Heart right ventricle (tissue), 16 donors: ENCODE measurements at places on chromosomes 2 and 18. TPM values are rescaled to one million over a fixed set of nuclear protein-coding genes. Genes with fewer than 3 reads are reported as not detected.
A peak's percentile ranks its signal among the peaks of the same experiment; 100 is the strongest.

DNA sequence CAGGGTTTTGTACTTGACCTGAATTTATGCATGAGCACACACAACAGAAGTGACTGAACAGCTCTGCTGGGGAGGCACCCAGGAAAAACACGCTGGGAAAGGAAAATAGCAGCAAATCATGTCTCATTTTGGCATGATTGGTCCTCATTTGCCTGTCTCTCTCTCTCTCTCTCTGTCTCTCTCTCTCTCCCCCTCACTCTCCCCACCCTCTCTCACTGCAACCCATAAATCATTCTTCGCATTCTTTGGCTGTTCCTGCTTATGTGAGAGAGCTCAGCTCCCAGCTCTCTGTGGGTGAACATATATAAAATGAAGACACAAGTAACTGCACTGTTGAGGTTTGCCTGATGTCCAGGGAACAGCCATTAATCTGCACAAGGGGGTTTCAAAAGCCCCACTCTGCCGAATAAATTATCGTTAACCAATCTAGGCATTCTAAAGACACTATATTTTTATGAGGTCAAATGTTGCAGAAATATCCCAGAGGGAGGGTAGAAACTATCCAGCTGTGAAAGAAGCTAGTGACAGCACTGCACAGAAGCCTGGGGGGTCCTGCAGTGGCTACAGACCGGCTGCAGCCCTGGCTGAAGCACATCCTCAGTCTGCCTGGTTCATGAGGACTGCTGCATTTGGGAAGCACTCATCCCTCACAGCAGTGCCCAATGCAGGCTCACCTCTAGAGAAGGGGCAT is 260.3 kb downstream of the AFF3 start:
- no peak overlapping the region for H3K27ac ChIP-seq
- no peaks in the 10 kb centered on the region for H3K27me3 ChIP-seq
- DNase-seq, result no peak
- peaks cover 26% of the 10 kb centered on the region for H3K4me1 ChIP-seq
- no peak overlapping the region for H3K4me3 ChIP-seq

DNA sequence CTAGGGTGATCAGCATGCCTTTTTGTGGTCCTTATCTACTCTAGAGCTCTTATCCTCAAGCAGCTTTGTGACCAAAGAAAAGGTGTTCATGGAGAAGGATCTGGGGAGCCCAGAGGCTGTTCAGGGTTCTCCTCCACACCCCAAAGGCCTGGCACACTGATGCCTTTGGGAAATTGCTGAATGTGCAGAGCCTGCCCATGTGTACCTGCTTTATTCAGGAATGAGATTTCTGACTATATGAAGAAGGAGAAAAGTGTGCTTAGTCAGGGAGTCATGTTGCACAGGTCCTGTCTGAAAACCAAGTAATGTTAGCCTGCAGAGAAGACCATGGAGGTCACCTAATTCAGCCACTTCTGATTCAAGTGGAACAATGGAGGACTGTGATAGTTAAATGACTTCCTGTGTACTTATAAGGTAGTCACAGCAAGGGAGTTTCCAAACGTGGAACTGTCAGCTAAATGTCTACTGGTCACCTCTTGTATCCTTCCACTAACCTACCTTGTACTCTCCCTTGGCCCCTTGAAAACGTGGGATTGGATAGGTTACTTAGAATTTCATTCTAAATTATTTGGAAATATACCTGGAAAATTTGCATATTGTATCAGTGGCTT is 81.3 kb downstream of the LIMS1 start:
- peaks cover 19% of the 10 kb centered on the region for H3K4me1 ChIP-seq
- no peak overlapping the region for H3K27ac ChIP-seq
- no peaks in the 10 kb centered on the region for H3K36me3 ChIP-seq

GRCh38 chr2:194714541-194714940 is 942.5 kb upstream of the SLC39A10 start:
- H3K27ac ChIP-seq, result no peak overlapping the region
- no peak overlapping the region for H3K4me3 ChIP-seq
- no peaks in the 10 kb centered on the region for H3K36me3 ChIP-seq
- DNase-seq, result no peak

GRCh38 chr2:120391911-120392665 is 46.2 kb downstream of the INHBB start:
- H3K4me1 ChIP-seq, result no peaks in the 10 kb centered on the region
- H3K4me3 ChIP-seq, result no peak overlapping the region
- peaks cover 56% of the 10 kb centered on the region for H3K27me3 ChIP-seq
- DNase-seq, result no peak

GRCh38 chr2:107633580-107634147 is 193.0 kb upstream of the RGPD4 start:
- no peak for DNase-seq
- H3K27me3 ChIP-seq, result no peaks in the 10 kb centered on the region
- no peak overlapping the region for H3K27ac ChIP-seq
- H3K4me1 ChIP-seq, result no peaks in the 10 kb centered on the region

- H3K4me3 ChIP-seq, result no peak overlapping the region
- DNase-seq, result no peak
- no peaks in the 10 kb centered on the region for H3K4me1 ChIP-seq
- H3K27me3 ChIP-seq, result no peaks in the 10 kb centered on the region
Measured at GRCh38 chr18:49517483-49517882, 30.4 kb upstream of the C18orf32 start.

DNA sequence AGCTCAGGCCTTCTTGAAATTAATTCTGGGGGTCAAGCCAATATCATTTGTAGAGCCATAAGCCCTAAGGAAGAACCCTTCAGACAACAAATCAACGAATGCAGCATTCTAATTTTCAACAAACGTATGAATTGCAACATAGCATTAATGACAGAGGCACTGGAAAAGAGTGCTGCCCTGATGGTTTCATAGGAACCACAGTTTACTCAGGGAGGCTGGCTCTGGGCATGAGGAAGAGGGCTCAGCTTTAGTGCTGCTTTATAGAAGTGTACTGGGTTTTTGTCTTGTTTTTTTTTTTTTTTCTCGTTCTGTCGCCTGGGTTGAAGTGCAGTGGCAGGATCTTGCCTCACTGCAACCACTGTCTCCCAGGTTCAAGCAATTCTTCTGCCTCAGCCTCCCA is 36.1 kb upstream of the CAB39 start:
- no peaks in the 10 kb centered on the region for H3K36me3 ChIP-seq
- H3K4me1 ChIP-seq, result no peaks in the 10 kb centered on the region

- H3K4me3 ChIP-seq, result no peak overlapping the region
- H3K36me3 ChIP-seq, result no peaks in the 10 kb centered on the region
- H3K27ac ChIP-seq, result no peak overlapping the region
- H3K27me3 ChIP-seq, result no peaks in the 10 kb centered on the region
Measured at GRCh38 chr2:121266543-121267106, 18.4 kb downstream of the TFCP2L1 start.

- DNase-seq, result no peak
- no peaks in the 10 kb centered on the region for H3K36me3 ChIP-seq
- no peaks in the 10 kb centered on the region for H3K4me1 ChIP-seq
- no peaks in the 10 kb centered on the region for H3K27me3 ChIP-seq
Measured at GRCh38 chr18:50898919-50899318, 20.0 kb downstream of the ME2 start.

GRCh38 chr18:8945514-8945913 is 157.0 kb upstream of the NDUFV2 start:
- no peak overlapping the region for H3K27ac ChIP-seq
- no peak for DNase-seq
- H3K27me3 ChIP-seq, result no peaks in the 10 kb centered on the region

- H3K27ac ChIP-seq, result no peak overlapping the region
- no peaks in the 10 kb centered on the region for H3K36me3 ChIP-seq
- H3K27me3 ChIP-seq, result no peaks in the 10 kb centered on the region
Measured at GRCh38 chr2:100612388-100613000, 49.7 kb downstream of the PDCL3 start.

DNA sequence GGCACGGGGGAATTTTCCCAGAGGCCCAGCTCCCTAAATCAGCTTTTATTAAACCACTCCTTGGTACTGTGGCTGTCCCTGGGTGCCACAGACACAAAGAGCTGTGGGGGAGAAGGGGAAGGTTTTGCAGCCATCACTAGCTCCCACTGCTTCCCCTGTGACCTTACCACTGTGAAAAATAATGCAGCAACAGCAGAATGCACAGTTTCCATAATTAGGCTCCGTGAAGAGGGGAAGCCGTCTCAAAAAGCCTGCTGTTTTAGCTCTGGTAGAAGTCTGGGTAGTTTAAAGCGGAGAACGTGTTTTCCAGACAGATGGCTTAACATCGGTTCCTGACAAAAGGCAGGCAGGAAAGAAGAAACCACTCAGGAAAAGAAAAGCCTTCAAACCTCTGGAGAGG is 27.5 kb upstream of the CAB39 start:
- peaks cover 4% of the 10 kb centered on the region for H3K4me1 ChIP-seq
- no peak overlapping the region for H3K27ac ChIP-seq
- H3K36me3 ChIP-seq, result no peaks in the 10 kb centered on the region
- H3K4me3 ChIP-seq, result no peak overlapping the region
- peaks cover 5% of the 10 kb centered on the region for H3K27me3 ChIP-seq

GRCh38 chr2:146952696-146953095 is 892.1 kb upstream of the ACVR2A start:
- DNase-seq, result no peak
- H3K36me3 ChIP-seq, result no peaks in the 10 kb centered on the region
- H3K27ac ChIP-seq, result no peak overlapping the region
- no peaks in the 10 kb centered on the region for H3K27me3 ChIP-seq

DNA sequence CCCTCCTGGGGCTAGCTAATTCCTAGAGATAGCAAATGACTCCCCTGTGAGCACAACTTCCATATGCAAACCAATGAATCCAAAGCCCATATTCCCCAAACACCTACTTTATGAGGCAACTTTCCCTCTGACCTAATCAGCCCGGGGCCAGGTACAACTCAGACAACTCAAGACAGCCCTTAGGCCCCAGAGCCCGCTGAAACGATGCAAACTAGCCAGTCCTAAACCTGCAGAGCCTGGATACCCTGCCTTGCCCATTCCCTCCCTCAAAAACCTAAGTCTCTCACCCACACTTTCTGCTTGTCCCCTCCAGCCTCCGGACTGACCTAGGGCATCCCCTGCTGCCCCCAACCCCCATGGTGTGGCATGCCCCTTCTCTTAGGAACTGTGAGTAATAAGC is 142.8 kb downstream of the ACTR3 start:
- no peaks in the 10 kb centered on the region for H3K27me3 ChIP-seq
- no peak overlapping the region for H3K27ac ChIP-seq
- no peaks in the 10 kb centered on the region for H3K36me3 ChIP-seq
- H3K4me1 ChIP-seq, result no peaks in the 10 kb centered on the region
- no peak for DNase-seq
- no peak overlapping the region for H3K4me3 ChIP-seq

DNA sequence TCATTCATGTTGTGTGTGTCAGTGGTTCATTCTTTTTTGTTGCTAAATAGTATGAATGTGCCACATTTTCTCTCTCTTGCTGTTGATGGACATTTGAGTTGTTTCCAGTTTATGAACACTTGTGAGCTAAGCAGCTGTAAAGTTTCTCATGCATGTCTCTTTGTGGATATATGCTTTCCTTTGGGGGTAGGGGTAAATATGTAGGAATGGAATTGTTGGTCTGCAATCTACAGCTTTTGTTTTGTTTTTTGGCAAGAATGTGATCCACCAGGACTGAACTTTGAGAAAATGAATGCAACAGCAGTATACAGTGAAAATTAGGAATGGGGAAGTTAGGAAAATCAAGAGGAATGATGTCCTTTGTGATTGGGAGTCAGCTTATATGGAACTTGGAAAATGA is 226.3 kb downstream of the CDCA7 start:
- no peaks in the 10 kb centered on the region for H3K36me3 ChIP-seq
- DNase-seq, result no peak
- H3K4me1 ChIP-seq, result no peaks in the 10 kb centered on the region
- H3K4me3 ChIP-seq, result no peak overlapping the region
- H3K27me3 ChIP-seq, result no peaks in the 10 kb centered on the region
- no peak overlapping the region for H3K27ac ChIP-seq

DNA sequence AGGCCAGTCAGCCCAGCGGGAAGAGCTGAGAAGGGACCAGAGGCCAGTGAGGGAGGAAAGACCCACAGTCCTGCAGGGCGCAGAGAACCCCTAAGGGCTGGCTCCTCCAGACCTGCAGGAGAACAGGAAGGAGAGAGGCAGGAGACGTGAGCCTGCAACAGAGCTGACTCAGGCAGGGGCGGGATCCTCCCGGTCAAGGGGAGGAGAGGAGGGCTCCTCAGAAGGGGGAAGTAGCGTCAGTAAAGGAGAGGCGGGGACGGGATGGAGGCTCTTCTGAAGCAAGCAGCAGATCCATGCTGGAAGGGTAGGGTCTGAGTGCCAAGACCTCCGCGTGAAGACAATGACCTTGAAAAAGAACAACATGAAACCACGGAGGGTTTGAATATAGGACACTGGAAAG is 50.8 kb downstream of the TRABD2A start:
- H3K4me3 ChIP-seq, result no peak overlapping the region
- H3K27me3 ChIP-seq, result no peaks in the 10 kb centered on the region
- no peaks in the 10 kb centered on the region for H3K36me3 ChIP-seq
- no peak overlapping the region for H3K27ac ChIP-seq
- no peaks in the 10 kb centered on the region for H3K4me1 ChIP-seq

- no peak overlapping the region for H3K4me3 ChIP-seq
- no peak for DNase-seq
- H3K27ac ChIP-seq, result no peak overlapping the region
- H3K4me1 ChIP-seq, result no peaks in the 10 kb centered on the region
- no peaks in the 10 kb centered on the region for H3K27me3 ChIP-seq
- no peaks in the 10 kb centered on the region for H3K36me3 ChIP-seq
Measured at GRCh38 chr2:72942881-72943418, 25.6 kb downstream of the EMX1 start.

DNA sequence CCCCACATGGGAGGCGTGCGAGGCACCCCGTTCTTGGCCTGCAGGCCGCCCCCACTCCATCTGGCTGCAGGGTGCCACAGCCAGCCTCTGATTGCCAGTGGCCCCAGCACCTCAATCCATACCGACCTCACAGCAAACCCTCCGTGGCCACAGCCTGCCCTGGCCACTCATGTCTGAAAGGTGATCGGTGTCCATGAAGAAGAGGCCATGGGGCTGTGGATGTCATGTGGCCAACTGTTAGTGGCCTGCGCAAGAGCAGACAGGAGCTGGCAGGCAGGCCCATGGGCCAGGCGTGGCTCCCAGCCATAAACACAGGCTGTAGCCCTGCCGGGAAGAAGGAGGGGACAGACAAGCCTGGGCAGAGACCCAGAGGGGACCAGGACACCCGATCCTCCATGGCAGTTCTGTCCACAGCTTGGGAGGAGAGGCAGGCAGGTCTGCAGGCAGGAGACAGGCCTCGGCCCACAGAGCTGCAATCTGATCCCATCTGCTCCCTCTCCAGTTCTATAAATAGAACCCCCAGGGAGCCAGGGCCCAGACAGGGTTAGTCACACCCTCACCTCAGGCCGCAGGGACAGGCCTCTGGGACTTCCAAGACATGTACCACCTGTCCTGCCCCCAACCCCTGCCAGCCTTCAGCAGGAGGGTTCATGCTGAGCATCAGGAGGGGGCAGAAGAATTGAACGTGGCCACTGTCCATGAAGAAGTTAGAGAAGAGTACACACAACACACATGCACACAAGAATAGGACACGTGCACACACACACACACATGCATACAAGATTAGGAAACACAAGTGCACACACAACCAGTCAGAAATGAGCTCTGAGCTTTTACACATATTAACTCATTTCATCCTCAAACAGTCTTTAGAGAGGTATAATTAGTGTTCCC is 16.9 kb downstream of the STEAP3 start:
- peaks cover 2% of the 10 kb centered on the region for H3K36me3 ChIP-seq
- no peaks in the 10 kb centered on the region for H3K27me3 ChIP-seq
- H3K4me1 ChIP-seq, result peaks cover 12% of the 10 kb centered on the region
- peak; percentile 72 for DNase-seq

Gene ASPRV1
- total RNA-seq, result 0.57 TPM

Gene B3GNT7
- total RNA-seq, result 61.7 TPM

Gene SIX3
- not detected for total RNA-seq

Gene DOCK10
- 2.4 TPM for total RNA-seq

Gene SULT1C2
- 0.37 TPM for total RNA-seq
